ENCODE measurements at places on chromosomes 12 and 14.
A peak's percentile ranks its signal among the peaks of the same experiment; 100 is the strongest.

- DNase-seq = peak; percentile 83
These were observed 117.3 kb downstream of the MED13L start for GRCh38 chr12:116160231-116160630.

- no peak for DNase-seq
These were observed 3.5 kb downstream of the RIN3 start for GRCh38 chr14:92516966-92517506.

DNA sequence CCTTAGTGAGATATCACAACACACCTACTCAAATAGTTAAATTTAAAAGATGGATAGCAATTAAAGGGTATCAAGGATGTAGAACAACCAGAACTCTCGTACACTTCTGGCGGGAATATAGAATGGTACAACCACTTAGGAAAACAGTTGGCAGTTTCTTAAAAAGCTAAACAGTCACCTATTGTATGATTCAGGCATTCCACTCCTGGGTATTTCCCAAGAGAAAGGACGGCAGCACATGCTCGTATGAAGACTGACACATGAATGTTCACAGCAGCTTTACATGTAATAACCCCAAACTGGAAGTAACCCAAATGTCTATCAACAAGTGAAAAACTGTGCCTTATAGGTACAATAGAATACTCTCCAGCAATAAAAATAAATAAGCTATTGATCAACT is 465.2 kb downstream of the VRK1 start:
- DNase-seq = no peak

DNA sequence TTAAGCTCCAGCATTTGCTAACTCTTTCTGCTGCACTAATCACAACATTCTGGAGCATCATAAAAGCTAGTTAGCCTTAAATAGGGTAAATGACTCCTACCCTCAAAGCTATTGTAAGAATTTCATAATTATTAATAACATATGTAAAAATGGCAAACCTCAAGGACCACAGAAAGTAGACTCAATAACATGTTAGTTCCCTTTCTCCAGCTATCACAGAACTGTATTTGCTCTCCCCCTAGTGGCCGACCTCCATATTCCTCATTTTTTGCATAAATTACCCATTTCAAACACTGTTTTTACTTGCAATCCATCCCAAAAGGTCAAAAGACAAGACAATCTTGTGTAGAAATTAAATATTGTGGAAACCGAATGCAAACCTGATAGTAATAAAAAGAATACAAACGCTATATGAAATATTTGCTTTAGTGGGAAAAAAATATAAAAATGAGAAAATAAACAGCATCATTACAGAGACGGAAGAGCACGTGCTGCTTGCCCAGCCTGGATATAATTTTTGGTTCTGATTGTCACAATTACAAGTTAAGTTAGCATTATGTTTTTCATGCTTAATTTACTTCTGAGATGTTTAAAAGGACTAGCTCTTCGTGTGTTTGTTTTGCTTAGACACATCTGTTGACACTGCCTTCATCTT is 97.9 kb downstream of the RERGL start:
- peak; percentile 28 for DNase-seq

- DNase-seq = no peak
These were observed 155.8 kb downstream of the NTF3 start for GRCh38 chr12:5587711-5588121.

GRCh38 chr14:22769369-22769768 is 2.9 kb downstream of the OXA1L start:
- no peak for DNase-seq

GRCh38 chr12:80472236-80472635 is 28.2 kb downstream of the PTPRQ start:
- DNase-seq = no peak

GRCh38 chr14:93997082-93997481 is at the start of gene CCDC197:
Gene CCDC197, plus strand, starts transcription at chr14:93997301. Its CDS starts 831 bp downstream, at chr14:93998132.
- DNase-seq = no peak

DNA sequence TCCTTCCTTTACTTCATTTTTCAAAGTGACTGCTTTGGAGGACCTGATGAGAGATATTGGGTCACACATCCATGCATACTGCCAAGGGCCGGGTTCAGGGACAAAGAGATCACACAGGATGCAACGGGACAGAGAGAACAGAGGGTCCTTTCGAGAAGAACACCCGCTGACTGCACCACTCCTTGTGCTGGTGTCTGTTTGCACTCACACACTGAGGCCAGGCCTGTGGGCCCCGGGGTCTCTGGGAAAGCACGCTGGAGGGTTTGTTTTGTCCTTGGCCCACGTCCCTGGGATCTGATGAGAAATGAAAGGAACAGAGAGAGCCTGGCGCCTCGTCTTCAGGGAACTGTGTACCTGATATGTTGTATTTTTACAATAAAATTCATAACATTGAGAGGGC is 42.2 kb downstream of the PAH start:
- DNase-seq = no peak

DNA sequence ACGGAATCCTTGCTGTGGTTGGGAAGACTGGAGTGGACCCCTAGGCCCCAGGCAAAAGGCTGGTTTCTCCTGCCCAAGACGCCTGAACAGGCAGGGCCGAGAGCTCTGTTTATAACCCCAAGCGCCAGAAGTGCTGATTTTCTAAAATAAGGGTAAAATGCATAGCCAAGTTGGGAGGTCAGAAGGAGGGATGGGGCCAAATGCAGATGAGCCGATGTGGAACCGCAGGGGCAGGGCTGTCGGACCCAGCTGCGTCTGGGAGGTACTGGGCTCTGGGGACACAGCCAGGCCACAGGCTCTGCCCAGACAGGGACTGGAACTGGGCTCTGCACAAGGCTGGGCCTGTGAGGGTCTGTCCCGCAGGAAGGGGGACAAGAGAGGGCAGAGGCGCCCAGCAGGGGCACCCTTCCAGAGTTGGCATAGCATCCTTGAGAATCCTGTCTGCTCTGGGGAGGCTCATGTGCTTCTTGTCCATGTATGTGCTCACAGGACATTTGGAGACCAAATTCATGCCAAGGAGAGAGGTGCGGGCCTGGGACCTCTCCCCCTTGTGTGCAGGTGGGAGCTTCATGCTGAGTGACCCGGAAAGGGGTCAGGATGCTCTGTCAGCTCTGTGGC is 49.1 kb downstream of the JAG2 start:
- no peak for DNase-seq

- DNase-seq = no peak
These were observed 421.9 kb upstream of the PRICKLE1 start for GRCh38 chr12:43011383-43011926.

- no peak for DNase-seq
These were observed 34.2 kb upstream of the PYGL start for GRCh38 chr14:50978529-50978871.

GRCh38 chr12:51392556-51393237 is 1.5 kb upstream of the GALNT6 start:
- no peak for DNase-seq

GRCh38 chr14:87282266-87282665 is 710.7 kb downstream of the GALC start:
- no peak for DNase-seq

DNA sequence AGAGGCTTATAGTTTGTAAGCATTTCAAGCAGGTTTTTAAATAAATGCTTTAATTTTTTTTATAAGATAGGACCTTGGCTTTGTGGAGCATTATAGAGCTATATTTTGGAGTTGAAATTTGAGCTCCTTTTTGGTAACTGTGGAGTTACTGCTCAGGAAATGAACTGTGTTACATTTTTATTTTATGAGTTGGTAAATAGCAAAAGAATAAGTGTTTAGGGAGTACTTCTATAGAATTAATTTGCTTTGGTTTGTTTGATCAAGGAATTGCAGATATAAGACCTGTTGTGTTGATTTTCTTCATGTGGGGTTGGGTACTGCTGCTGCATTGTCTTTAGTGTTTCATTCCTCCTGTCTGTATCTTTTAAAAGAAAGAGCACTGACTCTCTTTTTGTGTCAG is 3.5 kb downstream of the ATP2A2 start:
- DNase-seq = no peak

DNA sequence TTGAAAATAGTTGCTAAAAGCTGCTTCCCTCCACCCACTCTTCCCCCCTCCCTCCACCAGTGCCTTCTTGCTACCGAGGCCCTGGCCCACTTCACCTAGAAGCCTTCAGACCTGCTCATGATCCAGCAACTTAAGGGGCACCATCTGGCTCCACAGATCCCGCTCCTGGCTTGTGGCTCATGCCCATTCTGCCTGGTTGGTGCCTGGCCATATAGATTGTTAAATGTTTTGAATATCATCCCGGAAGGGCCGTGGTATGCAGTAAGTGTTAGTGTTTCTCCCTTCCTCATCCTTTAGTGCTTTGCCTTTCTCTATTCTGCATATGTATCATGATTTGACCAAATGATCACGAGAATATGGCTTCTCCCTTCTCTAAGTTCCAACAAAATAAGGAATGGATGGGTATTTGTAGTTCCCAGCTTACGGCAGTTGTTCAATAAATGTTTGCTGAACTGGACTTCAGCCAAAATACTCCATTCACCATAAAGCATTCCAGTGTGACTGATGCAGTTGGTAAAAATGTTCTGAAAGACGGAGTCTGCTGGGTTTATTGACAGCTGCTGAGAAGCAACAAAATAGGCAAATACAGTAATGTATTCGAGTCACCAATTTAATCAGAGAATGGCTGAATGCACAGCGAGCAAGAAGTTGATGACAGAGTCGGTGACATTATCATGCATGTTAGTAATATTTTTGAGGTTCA is 30.7 kb downstream of the GRIP1 start:
- DNase-seq = no peak

DNA sequence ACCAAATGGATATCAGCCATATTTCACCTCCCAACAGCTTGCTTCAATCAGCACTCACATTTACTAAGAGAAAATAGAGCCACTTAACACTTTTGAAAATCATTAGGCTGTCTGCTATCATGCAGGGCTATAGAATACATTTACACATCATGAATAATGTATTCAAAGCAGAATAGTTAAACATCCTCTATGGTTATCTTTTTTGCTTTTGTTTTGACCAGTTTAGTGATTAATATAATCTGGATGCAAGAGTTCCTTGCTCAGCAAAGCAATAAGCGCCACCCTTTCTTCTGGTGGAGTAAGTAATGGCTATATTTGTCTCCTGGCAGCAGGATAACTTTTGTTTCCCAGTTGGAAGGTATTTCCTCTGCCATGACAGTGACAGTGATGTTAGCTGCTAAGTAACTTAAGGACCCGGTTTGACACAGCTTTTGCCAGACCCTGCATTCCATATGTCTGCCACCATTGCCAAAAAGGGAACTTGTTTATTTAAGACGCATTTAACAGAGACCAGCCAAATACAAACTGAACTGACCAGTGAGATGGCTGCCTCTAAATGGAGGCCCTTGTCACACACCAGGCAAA is 70.3 kb upstream of the NR2C1 start:
- no peak for DNase-seq

DNA sequence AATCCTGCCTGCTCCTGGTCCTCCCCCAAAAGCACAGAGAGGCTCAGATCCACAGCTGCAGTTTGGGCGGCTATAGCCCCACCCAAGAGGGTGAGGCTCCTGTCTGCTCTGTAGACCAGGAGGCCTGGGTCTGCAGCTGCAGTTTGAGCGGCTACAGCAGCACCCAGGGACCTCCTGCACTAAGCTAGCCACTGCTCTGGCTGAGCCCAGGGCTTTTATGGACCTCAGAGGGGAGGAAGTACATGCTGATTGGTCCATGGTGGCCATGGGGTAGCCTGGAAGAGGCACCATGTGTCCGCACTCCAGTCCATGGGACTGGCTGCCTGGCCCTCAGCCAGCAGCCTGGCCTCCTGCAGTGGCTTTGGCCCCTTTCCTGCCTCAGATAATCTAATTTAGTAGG is 49.6 kb upstream of the GSC start:
- no peak for DNase-seq

- DNase-seq = no peak
These were observed 26.8 kb upstream of the TOMM20L start for GRCh38 chr14:58368956-58369355.

GRCh38 chr14:54172562-54172961 is 215.9 kb upstream of the BMP4 start:
- no peak for DNase-seq

GRCh38 chr14:99604766-99605298 is 825 bp upstream of the CCDC85C start:
- DNase-seq = no peak

- DNase-seq = no peak
These were observed 84.3 kb downstream of the TNFAIP2 start for GRCh38 chr14:103207388-103208072.

- DNase-seq = peak; percentile 24
These were observed 13.1 kb downstream of the KRT83 start for GRCh38 chr12:52307836-52308805.

- DNase-seq = no peak
These were observed 154.3 kb downstream of the CEP83 start for GRCh38 chr12:94305130-94305957.

- no peak for DNase-seq
These were observed 106.0 kb upstream of the FAR2 start for GRCh38 chr12:29043069-29043468.

DNA sequence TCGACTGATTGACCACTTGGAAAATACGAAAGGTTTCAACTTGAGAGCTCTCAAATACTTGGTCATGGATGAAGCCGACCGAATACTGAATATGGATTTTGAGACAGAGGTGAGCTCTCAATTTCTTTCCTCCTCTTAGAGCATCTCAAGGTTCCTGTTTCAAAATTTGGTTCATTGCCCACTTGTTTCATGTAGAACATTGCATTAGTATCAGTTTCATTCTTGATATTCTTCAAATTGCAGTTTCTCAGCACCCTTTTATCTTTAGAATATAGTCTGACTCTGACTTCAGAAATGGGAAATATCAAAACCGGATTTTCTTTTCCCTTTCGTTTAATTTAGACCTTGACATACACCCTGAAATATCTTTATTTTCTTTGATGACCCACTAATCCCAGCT is 8.8 kb downstream of the DDX47 start:
- DNase-seq = no peak

DNA sequence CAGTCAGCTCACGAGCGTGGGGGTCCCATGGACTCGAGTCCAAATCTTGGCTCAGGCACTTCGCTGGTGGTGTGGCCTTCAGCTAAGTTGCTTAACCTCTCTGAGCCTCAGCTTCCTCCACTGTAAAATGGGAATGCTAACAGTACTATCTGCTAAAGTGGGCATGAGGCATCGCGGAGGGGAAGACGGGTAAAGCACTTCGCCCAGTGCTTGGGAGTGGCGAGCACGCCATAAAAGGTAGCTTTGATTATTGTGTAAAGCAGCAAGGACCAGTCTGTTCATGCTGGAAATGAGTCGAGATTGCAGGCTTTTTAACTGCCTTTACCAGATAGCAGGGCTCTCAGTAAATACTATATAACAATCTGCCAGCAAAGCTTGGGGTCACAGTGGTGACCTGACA is 24.5 kb downstream of the HRK start:
- DNase-seq = no peak

- no peak for DNase-seq
These were observed 12.6 kb upstream of the ABHD12B start for GRCh38 chr14:50859296-50859624.

GRCh38 chr14:90072350-90072749 is 10.6 kb downstream of the KCNK13 start:
- no peak for DNase-seq

GRCh38 chr14:67602076-67602475 is 2.0 kb upstream of the PIGH start:
- DNase-seq = no peak

DNA sequence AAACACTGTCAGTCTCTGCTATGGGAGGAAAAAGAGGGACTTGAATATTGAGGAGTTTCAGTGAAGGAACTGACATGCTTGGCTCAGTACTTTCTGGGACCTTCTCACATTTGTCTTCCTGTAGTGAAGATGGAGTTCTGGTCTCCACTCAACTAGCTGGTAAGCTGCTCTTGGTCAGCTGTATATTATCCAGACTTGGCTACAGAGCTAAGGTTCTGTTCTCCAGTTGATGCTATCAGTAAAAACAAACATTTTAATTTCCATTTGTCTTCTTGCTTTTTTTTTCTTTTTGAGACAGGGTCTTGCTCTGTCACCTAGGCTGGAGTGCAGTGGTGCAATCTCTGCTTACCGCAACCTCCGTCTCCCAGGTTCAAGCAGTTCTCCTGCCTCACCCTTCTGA is 5.3 kb downstream of the RNF34 start:
- no peak for DNase-seq

Data from HCT116 (cell line).